ENCODE measurements at places on chromosomes 5 and 9.

DNA sequence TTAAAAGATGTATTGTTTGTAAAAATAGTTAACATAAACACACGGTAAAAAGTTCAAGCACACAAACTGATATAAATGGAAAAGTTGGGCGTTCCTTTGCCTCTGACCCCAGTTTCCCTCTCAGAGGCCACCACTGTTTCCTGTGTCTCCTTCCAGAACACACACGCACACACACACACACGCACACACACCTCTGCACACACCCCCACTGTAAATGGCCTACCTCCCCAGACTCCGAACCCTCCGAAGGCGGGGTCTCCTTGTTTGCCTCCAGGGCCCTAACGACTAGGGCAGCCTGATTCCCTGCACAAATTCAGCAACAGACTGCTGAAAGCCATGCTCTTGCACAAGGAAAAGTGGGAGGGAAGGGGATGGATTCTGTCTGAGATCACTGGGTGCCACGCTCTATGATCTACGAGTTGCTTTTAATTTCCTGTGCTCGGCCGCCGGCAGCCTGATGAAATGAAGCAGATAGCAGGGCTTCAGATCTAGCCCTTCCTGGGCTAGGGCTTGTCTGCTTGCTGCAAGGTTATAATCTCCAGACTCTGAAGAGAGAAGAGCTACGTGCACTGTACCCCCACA, 184.0 kb upstream of the IL12B start:
- DNase-seq, result no peak

DNA sequence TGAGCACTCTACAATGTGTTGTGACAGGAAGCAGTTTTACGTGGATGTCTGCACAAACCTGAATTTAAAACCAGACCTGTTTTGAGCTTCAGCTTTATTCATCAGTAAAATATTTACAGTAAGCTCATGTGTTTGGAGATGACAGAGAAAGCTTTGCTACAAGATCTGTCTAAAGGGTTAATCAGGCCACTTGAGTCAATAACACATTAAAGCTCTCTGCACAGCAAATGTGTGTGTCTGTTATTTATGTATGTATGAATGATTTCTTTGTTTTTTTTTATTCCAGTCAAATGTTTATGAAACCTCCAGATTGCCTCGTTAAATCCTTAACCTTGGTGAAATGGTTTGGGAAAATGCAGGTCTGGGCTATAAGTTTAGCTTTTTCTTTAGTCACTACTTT, 77.3 kb upstream of the SREK1 start:
- DNase-seq, result no peak

- DNase-seq, result no peak
Observed at GRCh38 chr9:35656348-35656747, 1.5 kb downstream of the RMRP start.

- no peak for DNase-seq
Observed at GRCh38 chr9:85213650-85214607, 527.8 kb downstream of the AGTPBP1 start.

- no peak for DNase-seq
Observed at GRCh38 chr9:4739587-4740387, 1.2 kb downstream of the AK3 start.

DNA sequence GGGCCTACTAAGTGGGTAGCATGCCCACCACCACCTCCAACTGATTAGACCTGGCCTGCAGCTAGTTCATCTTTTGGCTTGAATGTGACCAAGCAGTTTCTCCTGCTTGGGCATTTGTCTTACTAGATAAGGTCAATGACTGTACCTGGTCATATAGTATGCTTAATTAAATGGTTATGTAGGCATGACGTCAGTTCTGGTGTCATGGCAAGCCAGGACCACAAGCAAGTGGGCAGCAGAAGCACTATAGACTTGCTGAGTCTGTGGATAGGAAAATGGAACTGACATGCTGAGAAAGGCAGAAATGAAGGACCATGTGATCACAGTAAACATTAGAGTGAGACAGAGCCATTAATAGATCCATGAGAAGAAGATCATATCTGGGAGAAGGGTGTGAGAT, 55.6 kb upstream of the C6 start:
- DNase-seq, result no peak

- DNase-seq, result no peak
Observed at GRCh38 chr5:169036079-169036805, 264.7 kb downstream of the SLIT3 start.

GRCh38 chr9:93086447-93087224, 9.4 kb upstream of the CARD19 start:
- DNase-seq, result no peak

GRCh38 chr5:110625376-110625999, 101.0 kb downstream of the TMEM232 start:
- no peak for DNase-seq

DNA sequence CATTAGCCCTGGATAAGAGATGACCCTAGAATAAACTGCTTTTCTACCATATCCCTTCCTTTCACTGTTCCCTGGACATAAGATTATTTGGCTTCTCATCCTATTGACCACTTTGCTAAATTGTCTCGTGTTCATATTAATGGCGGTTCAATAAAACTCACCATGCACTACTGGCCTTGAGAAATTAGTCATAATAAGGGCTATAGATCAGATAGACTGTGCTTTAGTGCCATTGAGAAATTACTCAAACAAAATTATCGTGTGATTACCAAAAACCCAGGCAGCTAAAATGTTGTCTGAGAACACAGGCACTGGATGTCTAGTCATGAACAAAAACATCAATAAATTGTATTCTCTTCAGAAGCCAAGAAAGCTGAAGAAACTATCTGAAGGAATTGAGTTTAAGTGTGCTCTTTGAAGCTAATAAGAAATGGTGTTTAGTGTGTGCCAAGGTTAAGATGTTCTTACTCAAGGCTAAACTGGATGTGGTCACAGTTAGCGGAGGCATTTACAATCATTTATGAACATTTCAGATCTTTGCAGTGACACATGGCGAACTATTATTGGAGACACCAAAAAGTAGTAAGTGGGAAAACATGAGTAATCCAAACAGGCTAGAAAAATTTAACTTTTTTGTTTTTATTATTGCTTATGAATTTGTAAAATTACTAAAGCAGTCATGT, 460.4 kb upstream of the RORB start:
- no peak for DNase-seq

GRCh38 chr9:9603345-9603744, 1009.5 kb downstream of the PTPRD start:
- DNase-seq, result no peak

- DNase-seq, result no peak
Observed at GRCh38 chr9:114504341-114505186, 709 bp downstream of the WHRN start.

GRCh38 chr5:135632798-135633197, 54.0 kb upstream of the CXCL14 start:
- no peak for DNase-seq

GRCh38 chr9:123390337-123391135, 34.5 kb downstream of the CRB2 start:
- no peak for DNase-seq

DNA sequence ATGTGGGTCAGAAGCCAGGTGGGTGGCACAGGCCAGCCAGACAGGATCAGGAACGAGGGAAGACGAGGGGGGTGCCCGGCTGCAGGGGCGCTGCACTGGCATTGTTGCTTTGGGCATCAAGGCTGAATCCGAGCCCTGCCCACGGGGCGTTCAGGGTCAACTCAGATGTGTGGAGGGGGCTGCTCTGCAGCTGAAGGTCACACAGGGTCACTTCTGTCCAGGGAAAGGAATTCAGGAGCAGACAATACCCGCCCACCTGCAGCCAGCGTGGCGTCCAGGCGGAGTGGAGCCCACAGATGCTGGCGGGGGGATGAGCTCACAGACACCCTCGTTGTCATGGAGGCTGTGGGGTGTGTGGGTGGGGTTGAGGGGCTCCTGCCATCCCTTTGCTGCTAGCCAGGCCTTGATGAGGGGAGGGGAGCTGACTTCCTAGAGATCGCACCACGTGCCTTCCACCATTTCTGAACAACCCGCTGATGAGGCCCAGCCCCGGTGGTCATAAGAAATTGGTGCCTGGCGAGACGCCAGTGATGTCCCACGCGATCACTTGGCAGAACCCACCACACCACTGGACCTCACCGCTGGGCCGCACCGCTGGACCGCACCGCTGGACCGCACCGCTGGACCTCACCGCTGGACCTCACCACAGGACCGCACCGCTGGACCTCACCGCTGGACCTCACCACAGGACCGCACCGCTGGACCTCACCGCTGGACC, 31.2 kb downstream of the MRPL36 start:
- DNase-seq, result no peak

DNA sequence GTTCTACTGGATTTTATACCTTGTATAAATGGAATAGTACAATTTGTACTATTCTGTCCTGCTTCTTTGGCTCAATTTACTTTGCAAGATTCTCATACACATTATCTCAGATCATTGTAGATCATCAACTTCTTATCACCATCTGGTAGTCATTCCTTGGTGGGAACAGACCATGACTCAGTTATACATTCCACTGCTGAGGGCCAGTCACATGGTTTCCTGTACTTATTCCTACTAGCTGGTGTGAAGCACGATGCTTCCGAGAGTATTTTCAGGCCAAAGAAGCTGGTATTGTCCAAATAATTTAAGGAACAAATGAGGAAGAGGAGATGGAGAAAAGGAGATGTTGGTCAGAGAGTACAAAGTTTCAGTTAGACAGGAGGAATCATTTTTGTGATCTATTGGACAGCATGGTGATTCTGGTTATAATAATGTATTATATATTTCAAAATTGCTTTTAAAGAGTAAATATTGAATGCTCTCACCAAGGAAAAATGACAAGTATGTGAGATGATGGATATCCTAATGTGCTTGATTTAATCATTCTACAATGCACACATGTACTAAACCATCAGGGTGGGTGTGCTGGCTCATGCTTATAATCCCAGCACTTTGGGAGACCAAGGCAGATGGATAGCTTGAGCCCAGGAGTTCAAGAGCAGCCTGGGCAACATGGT, 124.1 kb downstream of the SYK start:
- peak; percentile 39 for DNase-seq

- peak; percentile 55 for DNase-seq
Observed at GRCh38 chr9:76456202-76456926, 2.6 kb upstream of the GCNT1 start.

- no peak for DNase-seq
Observed at GRCh38 chr9:117365438-117365837, 49.4 kb downstream of the ASTN2 start.

DNA sequence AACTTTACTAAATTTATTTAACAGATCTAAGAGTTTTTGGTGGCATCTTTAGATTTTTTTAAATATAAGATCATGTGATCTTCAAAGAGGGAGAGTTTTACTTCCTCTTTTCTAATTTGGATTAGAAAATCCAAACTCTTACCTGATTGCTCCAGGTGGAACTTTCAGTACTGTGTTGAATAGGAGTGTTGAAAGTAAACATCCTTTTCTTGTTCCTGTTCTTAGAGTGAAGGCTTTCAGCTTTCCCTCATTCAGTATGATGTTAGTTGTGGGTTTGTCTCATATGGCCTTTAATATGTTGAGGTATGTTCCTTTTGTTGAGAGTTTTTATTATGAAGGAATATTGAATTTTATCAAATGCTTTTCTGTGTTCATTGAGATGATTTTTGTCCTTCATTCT, 650.0 kb upstream of the SGCD start:
- DNase-seq, result no peak

DNA sequence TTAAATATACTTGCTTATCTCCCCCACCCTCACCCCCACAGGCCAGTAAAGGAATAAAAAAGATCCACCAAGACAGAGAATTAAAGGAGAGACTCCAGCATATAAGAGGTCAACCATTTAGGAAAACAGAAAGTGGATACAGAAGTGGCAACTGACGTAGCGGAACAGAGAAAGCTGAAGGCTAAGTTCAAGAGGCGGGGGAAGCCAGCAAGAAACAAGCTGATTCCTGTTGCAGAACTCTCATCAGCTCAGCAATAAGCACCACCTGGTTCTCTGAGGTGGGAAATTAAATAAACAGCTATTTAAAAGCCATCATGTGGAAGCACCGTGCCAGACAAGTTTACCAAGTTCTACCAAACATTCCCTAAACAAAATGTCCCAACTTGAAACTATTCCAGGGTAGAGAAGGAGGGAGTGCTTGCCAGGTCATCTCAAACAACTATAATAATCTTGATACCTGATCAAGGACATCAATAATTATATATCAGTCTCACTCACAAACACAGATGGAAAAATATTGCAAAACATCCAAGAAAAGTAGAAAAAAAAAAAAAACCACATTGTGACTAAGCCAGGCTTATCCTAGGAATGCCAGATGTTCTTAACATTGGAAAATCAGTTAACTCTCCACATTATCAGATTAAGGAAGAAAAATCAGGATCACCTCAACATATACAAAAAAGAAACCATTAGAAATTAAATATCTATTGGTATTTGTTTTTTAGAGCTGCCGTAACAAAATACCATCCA, 7.3 kb upstream of the ARL15 start:
- DNase-seq, result no peak

- no peak for DNase-seq
Observed at GRCh38 chr9:100473276-100474081, 530 bp downstream of the TMEFF1 start.

DNA sequence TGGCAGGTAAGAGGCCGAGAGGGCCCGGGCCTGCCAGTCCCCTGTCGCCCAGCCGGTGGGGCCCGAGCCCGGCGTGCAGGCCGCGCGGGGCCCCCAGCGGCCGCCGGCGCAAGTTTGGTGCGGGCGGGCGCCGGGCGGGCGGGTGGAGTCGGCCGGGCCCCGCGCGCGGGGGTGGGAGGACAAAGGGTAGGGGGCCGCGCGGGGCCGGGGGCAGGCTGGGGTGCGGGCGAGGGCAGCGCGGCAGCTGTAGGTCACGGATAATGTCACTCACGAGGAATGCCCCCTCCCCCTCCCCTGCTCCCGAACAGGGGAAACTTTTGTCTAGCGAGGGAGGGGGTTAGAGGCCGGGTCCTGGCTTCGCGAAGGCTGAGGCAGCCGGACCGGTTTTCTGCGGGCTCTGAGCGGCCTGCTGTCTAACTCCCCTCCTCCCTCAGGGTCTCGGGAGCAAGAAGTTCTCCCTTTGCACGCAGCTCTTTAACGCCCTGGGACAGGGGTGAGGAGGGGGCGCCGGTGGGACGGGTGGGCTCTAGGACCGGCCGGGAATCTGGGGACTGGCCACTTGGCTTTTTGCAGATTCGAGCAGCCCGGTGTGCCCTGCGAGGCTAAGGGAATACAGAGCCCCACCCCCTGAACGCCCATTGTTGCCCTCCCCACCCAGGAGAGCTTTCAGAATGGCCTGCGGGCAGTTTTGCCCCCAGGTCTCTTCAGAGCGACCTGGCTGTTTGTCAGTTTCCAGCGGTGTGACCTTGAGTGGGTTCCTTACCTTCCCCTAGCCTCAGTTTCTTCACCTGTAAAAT, 21.3 kb upstream of the NDST1 start:
- no peak for DNase-seq

Data from AG04450 (cell line).